ENCODE measurements at places on chromosomes 6 and 20.

- no peak for DNase-seq
Measured at GRCh38 chr6:164021589-164022250, 607.2 kb downstream of the QKI start.

DNA sequence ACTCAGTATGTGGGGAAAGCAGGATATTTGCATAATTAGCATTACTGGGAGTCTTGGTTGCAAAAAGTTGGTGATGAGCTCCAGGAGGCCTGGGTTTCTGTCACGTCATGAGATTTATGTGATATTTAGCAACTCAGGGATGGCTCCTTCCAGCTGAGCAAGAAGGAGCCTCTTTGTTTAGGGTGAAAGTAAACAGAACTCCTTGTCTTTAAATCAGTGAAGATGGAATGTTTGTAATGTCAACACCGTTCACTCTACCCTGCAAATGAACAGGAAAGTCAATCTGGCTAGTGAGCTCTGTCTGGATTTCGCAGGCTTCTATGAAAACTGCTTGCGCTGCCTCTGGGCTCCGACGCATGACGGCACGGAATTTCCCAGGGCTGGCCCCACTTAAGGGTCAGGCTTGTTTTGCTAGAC lies 86.9 kb downstream of the PXDC1 start:
- no peak for DNase-seq

DNA sequence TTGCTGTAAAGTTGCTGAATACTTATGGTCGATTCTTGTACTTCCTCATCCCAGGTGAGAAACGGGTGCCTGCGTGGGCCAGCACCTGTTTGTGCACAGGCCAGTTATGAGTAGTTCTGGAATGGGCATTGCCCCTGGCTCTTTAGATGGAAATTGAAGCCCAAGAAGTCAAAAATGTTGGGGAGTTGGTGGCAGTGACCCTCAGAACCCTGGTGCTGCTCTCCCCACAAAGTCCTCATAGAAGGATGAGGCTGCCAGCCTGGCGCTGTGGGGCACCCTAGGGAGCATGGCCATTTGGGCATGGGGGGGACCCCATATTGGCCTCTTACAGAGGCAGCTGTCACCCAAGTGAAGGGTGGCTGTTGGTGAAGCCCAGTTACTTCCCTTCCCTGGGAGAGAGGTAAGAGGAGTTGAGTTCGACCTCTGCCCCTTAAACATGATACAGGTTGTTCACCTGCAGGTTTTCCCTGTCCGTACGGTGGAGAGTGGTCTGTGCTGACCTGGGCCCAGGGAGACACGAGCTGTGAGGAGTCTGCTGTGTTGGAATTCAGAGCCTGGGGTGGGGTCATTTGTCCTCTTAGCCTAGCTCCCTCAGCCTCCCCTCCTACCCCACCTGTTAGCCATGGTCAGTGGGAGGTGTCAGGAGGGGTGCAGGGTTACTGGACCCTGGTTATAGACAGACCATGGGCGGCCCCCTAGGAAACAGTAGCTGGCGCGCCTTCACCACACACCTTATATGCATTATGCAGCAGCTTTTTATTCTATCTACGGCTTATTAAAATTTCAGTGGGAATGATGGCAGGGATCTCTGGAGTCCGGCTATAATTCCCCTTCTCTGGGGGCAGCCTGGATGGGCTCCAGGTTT lies 4.9 kb downstream of the HMGA1 start:
- no peak for DNase-seq

- DNase-seq, result peak; percentile 53
Measured at GRCh38 chr20:62835931-62836861, 19.3 kb downstream of the COL9A3 start.

- no peak for DNase-seq
Measured at GRCh38 chr20:43559147-43559987, 540 bp downstream of the SGK2 start.

- DNase-seq, result peak; percentile 71
Measured at GRCh38 chr6:42113936-42114636, 28.3 kb downstream of the C6orf132 start.

- no peak for DNase-seq
Measured at GRCh38 chr6:165875946-165876345, 212.9 kb upstream of the PDE10A start.

DNA sequence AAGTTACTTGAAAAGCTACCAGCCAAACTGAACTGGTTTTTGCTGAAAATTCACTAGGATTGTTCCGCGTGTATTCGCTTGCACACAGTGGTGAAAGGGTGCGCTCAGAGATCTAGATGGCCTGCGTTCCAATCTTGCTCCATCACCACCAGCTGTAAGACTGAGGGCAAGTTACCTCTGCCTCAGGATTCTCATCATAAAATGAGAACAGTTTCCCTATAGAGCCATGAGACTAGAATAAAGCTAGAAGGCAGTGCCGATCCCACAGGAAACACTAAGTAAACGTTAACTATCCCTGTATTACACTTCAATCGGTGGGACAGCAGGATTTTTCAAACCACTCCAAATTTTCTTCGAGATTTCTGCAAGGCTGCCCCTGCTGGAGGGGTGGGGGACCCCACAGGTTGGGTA lies 838 bp downstream of the AHCY start:
- DNase-seq, result no peak

DNA sequence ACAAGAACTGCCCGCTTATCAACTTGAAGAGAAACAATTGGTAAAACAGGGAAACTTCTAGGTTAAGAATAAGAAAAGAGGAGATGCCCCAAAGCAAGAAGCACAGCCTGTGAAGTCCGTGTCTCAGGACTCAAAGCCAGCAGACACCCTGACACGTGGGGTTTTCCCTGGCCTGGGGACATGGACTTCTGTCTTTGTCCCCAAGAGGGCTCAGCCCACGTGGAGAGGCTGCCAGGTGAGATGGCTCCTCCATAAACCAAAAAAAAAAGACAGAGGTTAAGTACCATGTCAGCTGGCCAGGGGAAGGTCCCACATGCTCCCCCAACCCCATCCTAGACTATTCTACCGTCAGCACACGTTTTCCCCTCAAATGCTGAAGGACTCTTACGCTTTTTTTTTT lies 9.9 kb downstream of the SERPINB6 start:
- no peak for DNase-seq

DNA sequence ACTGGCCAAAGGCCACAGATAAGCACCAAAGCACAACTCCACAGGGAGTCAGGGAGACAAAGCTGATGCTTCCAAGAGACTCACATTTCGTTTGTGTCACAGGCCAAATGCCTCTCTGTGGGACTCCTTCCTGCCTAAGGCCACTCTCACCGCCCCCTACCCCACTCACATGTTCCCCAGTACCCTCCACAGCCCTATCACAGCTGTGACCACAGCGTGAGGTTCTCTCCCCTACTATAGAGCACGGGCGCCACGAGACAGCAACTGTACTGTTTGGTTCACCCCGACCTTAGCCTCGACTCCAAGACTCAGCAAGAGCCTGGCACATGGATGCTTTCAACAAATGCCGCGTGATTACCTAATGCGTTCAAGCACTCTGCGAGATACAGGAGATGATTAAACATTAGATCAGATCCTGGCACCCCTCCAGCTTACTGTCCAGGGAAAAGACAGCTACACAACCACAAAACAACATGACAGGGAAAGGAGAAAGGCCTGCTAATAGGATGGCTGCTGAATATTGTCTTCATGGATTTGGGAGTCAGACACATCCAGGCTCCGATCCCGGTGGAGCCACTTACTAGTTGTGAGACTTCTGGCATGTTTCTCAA lies 105.5 kb downstream of the AGPAT4 start:
- DNase-seq, result peak; percentile 98

- DNase-seq, result no peak
Measured at GRCh38 chr6:150992703-150993102, 127.2 kb downstream of the MTHFD1L start.

- no peak for DNase-seq
Measured at GRCh38 chr20:46637427-46638133, 13.7 kb downstream of the SLC13A3 start.

- DNase-seq, result no peak
Measured at GRCh38 chr20:23356203-23356602, 5.6 kb downstream of the NXT1 start.

GRCh38 chr6:165671222-165671768 lies 8.3 kb upstream of the PDE10A start:
- no peak for DNase-seq

DNA sequence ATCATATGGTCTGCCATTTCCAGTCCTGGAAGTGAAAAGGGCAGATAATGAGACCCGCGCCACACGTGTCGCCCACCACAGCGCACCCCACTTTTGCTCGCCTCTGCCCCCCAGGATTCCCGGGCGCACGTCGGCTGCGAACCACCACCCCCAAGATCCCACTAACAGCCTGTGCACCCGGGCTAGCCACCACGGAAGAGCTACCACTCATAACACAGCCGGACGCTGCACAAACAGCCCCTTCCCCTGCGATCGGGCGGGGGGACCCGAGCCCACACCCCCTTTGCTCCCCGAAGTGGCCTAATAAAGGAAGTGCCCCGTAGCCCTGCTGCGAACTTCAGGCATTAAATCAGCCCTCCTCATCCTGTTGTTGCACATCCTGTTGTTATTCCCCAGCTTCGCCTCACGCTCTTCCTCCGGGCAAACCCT lies 506 bp downstream of the CITED2 start:
- no peak for DNase-seq

DNA sequence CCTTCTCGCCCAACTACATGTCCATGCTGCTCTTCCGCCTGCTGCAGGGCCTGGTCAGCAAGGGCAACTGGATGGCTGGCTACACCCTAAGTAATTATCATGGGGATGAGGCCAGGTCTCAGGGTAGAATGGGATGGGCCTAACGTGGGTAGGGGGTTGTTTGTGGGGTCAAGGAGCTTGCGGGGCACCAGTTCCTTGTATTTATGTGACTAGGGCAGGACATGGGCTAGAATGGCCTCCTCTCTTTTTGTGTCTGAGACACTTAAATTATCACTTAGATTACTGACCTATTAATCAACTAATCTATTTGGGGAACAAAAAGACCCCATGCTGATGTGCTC lies 10.7 kb downstream of the SLC22A1 start:
- no peak for DNase-seq

GRCh38 chr6:35654883-35655282 lies 33.8 kb downstream of the FKBP5 start:
- no peak for DNase-seq

DNA sequence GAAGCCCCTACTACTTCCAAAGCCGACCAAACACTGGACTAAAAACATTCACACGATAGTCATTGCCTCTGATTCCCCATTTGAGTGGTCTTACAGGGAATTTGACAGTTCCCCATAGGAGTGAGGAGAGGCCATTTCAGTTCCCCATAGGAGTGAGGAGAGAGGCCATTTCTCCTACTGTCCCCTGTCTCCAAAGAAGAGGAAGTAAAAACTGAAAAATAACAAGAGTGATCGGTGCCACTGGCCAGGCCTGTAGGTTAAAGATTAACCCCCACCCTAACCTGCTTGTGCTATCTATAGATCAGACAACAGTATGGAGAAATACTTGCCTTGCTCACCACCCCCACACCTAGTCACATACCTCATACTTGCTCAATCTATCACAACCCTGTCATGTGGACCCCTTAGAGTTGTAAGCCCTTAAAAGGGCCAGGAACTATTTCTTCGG lies 204.0 kb upstream of the MOCS1 start:
- DNase-seq, result no peak

GRCh38 chr6:149929422-149929821 lies 6.5 kb upstream of the RAET1G start:
- DNase-seq, result no peak
